ENCODE measurements at places on chromosomes 16 and 17. TPM values are rescaled to one million over a fixed set of nuclear protein-coding genes. Genes with fewer than 3 reads are reported as not detected.

- no peak for DNase-seq
Measured at GRCh38 chr16:10495031-10495345, 85.4 kb downstream of the EMP2 start.

GRCh38 chr16:17205279-17206211 lies 265.2 kb downstream of the XYLT1 start:
- DNase-seq = no peak

DNA sequence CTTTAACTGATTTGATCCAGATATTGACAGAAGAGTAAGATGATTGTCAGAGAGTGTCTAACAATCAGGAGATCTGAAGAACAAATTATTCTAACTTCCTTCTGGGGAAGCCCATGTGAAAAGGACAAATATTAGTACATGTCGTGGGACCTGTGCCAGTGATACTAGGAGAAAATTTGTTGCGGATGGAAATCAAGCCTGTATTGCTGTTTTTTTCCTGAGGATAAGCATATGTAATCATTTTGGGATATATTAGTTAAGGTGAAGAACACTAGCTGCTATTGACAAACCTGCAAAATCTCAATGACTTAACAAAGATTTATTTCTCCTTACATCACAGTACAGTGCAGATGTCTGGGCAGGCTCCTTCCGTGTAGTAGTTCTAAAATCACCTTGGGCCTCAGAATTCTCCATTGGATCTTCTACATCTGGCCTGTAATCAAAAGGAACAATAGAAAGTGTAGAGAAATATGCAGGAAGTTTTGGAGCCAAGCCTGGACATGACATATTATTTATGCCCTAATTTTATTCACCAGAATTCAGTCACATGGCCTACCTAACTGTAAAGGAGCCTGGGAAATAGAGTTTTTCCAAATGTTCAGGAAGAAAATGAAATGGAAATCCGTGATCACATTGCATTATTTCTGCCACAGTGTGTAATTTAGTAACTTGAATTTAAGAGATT lies 58.3 kb downstream of the CYB561 start:
- no peak for DNase-seq

GRCh38 chr16:55839115-55839514 lies 6.2 kb upstream of the CES1 start:
- DNase-seq = no peak

GRCh38 chr16:67697422-67698185 lies 21.5 kb downstream of the GFOD2 start:
- no peak for DNase-seq

GRCh38 chr16:21653571-21653970 lies 1.2 kb upstream of the IGSF6 start:
- no peak for DNase-seq

- no peak for DNase-seq
Measured at GRCh38 chr16:49356728-49357488, 16.7 kb upstream of the C16orf78 start.

- DNase-seq = no peak
Measured at GRCh38 chr17:71237903-71238538, 882.8 kb upstream of the SOX9 start.

DNA sequence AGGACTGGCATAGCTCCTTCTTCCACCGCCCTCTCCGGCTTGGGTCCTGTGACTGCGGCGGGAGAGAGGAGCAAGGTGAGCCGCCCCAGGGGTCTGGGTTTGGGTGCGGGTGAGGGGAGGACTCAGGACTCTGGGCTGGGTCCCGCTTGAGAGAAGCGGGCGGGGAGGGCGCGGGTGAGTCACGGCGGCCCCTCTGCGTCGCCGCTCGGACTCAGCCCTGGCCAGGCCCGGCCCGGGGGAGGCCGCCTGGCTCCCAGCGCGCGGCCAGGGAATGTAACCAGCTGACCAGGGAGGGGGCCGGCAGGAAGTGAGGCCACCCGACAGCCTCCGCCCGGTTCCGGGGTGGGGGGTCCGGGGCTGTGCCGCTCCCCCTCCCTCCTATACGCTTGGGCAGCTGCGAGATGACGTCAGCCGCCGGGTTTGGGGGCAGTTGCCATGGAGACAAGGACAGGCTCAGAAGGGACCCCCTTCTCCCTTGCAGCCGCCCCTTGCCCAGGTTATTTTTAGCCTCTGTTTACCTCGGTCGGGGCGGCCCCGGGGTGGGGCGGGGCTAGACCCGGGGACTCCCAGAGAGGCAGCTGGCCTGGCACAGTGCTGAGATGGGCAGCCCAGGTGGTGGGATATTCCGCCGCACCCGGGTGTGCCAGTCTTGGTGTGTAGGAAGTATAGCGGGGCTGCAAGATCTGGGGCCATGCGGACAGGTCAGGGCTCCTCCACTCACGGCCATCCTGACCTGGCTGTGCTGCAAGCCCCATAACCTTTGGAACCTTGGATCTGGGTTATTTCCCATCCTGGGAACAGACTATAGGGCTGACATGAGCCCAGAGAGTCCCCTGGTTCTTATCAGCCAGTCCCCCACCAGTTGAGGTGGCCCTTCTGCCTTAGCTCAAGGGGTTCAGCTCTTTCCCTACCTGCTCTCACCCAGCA lies 1.6 kb downstream of the RIPOR1 start:
- DNase-seq = no peak

DNA sequence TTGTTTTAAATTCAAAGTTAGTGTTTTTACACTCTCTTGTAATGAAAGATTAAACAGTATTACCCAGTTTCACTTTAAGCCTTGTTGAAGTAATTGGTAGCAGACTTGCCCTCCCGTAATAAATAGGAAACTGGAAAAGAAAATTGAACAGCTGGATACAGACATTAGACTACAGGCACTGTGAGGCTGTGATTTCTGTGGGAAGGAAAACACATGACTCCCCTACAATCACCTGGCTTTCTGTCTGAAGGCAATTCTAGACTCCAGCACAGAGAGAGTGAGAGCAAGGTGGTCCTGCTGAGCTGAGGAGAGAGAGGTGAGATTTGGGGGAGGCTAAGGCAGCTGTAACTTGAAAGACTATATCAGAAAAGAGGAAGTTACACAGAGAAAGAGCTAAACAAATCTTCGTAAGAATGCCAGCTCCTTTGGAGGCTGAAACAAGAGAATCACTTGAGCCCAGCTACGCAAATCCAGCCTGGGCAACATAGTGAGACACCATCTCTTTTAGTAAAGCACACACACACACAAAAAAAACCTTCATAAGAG lies 57.8 kb upstream of the CDYL2 start:
- DNase-seq = no peak

GRCh38 chr17:60006160-60006559 lies 41.6 kb upstream of the RNFT1 start:
- no peak for DNase-seq

- DNase-seq = no peak
Measured at GRCh38 chr17:82458885-82459424, 414 bp downstream of the NARF start.

DNA sequence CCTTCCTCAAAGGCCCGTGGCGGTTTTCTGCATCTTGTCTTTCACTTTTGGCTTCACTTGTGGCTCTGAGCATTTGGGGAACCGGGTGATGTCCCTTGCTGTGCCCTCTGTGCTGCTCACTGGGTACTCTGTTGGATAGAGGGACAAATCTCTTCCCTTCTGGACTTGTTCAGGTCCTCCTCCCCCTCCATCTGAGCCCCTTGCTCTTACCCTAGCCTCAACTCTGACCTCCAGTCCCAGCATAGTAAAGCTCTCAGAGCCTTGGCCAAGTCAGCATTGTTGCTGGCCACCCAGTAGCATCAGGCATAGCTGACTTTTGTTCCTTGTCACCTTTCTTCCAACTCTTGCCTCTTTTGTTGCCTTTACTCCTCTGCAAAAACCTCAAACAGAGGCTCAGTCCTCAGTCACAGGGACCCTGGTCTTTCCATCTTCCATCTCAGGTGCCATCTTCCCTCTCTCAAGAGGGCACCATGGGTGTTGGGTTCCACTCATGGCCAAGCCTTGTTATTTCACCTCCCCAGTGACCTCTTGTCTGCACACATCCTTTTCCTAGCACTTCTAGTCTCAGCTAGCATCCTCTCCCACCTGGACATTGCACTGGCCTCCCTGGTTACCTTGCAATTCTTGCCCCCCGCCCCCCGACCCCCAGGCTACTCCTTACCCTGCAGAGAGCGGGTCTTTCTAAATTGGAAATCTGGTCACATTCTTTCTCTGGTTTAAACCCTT lies 393 bp upstream of the PSMB10 start:
- peak; percentile 59 for DNase-seq

DNA sequence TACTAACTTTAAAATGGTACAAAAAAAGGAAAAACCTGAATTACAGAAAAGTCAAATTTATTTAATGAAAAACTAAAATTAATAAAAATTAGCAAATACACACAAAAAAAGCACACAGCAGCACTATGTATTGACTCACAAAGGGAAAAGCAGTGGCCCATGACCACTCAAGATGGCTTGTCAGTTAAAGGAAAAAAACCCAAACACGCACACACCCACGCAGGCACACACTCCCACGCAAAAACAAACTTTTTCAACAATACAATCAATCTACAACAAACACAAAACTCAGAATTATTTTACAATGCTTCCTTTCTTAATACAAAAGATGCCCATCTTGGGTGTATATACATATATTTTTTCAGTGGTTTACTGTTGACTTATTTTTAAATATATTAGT lies 24.2 kb downstream of the SIAH1 start:
- DNase-seq = no peak

Gene WNT9B
- 0.06 TPM for polyA plus RNA-seq

Gene ALOX12
- polyA plus RNA-seq = 1.9 TPM

Gene TLCD2
- 5.3 TPM for polyA plus RNA-seq

Gene GNG13
- polyA plus RNA-seq = not detected

Measured in forelimb muscle (tissue), 1 donor.